DMS79 (cell line): ENCODE measurements at places on chromosomes 7 and 10.

GRCh38 chr10:14742815-14743214 is 31.9 kb downstream of the FAM107B start:
- DNase-seq: no peak

- no peak for DNase-seq
Observed at GRCh38 chr10:62017491-62017870, 116.0 kb downstream of the ARID5B start.

GRCh38 chr10:11437391-11438142 is 173.9 kb downstream of the USP6NL start:
- DNase-seq: peak; percentile 16

- DNase-seq: no peak
Observed at GRCh38 chr10:28661035-28661434, 16.3 kb upstream of the BAMBI start.

DNA sequence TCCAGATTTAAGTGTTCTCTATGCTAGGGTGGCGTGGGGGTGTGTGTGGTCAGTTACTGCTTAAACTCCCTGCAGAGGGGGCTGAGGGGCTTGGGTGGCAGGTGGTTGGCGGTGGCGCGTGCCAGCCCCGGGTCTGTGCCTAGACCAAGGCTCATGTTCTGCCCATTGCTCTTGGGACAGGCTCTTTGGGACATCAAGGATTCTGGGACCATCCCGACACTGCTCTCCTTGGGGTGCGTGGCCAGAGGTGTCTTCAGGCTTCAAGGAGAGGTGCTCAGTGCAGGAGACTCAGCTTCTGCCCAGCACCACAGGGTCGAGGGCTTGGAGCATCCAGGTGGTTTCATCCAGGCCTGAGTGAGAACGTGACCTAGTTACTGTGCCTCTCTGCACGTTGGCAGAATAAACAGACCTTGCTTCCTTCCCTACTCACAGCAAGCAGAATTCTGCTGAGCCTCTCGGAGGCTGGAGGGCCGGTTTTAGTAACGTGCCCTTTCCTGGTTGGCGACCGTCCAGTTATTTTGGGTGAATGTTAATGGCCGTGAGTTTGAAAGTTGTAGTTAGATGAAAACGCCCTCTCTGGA is 39.9 kb downstream of the CAMK1D start:
- peak; percentile 16 for DNase-seq

GRCh38 chr7:6273380-6273837 is 985 bp upstream of the CYTH3 start:
- DNase-seq: peak; percentile 76

- DNase-seq: no peak
Observed at GRCh38 chr10:118792526-118792925, 37.8 kb upstream of the CACUL1 start.

DNA sequence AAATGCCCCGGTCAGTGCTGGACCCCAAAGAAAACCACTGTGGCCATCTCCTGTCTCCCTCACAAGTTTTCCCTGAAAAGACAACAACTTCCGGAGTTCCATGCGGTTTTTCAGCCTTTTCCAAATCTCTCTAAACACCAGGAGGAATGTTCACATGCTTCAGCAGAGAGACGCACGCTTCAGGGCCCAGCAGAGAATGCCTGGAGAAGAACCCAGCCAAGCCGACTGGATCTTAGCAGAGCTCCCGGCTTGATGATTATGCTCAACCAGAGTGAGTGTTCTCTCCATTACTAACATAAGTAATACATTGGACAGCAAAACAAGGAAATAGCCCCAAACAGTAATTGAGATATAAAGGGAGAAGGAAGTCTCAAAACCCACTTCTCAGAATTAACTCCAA is 17.9 kb downstream of the PRKCQ start:
- DNase-seq: no peak

DNA sequence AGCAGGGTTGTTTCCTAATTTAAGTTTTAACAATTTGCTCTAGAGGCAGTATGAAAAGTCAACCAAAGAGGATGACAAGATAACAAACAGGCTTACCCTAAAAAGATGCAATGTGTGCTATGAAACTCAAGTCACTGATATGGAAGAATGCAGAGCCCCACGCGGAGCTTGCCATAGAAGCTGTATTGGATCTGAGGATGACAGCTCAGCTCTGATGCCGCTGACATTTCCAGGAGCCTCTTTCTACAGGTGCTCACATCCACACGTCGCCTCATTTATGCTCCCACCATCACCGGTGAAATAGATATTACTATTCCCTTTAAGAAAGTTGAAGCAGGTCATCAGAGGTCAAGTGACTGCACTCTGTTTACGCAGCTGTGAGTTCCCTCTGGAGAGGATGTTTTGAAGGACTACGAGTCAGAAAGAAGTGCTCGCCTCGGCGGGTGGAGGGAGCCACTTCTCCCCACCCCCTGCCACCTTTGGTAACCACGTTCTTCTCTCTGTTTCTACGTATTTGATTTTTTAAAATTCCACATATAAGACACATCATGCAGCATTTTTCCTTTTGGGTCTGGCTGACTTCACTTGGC is 275.4 kb downstream of the GLRX3 start:
- DNase-seq: peak; percentile 51

DNA sequence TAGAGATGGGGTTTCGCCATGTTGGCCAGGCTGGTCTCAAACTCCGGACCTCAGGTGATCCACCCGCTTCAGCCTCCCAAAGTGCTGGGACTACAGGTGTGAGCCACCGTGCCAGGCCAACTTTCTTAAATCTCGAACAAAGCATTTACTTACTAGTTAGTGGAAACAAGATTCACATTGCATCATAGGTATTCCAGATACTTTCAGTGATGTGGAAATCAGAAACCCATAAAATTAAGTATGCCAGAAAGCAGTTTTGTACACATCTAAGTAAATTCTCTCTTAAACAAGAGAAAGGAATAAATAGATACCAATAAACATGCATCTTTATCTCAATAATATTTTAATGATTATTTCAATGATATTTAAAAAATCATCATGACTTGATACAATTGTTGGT is 75.5 kb downstream of the DGKI start:
- DNase-seq: no peak

- no peak for DNase-seq
Observed at GRCh38 chr7:52146871-52147634, 830.4 kb upstream of the COBL start.

DNA sequence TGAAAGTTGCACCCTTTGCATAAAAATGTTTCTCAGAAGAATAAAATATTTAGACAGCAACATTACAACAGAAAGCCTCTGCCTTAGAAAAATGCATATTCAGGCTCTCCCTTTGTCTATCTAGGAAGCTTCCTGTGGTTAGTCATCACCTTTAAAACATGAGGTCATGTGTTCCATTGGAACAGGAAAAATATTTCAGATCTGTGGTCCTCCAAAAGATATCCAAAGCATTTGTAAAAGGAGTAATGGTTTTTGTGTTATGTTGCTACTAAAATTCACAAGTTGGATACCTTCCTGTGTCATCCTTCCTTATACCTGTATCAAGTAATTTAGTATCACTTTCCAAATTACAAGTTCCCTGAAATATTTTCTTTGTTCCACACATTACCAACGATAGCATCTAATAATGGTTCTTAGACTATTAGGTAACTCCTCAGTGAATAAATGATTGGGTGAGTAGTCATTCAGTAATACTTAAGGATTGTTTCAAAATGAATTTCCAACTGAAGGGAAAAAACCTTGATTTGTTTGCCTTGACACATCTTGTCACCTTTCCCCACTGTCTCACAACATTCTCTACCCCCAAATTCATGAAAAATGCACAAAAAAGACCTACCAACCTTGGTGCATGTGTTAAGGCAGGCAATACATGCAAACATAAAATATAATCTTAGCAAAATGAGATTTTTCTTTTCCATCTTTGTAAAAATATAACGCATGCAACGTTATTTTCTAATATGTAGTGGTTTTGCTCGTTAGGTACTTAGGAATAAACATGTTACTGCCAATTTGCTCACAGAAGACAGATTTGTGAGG is 19.7 kb upstream of the RHOBTB1 start:
- DNase-seq: no peak

DNA sequence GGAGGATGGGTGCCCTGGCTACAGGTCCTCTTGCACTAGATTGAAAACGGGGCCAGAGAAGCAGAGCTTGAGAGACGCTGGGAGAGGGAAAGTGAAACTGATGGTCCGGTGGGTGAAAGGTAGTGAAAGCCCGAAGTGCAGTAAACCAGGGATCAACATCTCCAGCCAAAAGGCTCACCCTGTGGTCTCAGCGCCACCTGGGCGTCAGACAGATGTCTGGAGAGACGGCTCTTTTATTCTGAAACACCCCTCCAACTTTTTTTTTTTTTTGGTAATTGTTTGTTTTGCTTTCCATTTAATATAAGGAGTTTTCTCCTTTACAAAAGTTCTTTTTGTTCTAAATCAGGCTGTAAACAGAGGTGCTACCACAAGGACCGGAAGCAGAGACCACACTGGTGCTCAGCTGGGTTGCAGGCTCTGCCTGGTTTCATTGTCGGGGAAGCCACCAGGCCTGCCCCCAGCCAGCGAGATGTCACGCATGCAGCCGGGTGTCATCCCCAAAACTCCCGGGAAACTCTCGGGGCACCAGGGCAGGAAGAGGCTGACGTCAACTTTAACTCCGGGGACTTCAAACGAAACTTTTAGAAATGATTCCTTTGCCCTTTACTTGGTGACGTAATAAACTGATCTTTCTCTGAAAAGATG is 11.2 kb downstream of the IL2RA start:
- DNase-seq: peak; percentile 4

- DNase-seq: no peak
Observed at GRCh38 chr10:30099101-30099500, 39.7 kb upstream of the JCAD start.

- no peak for DNase-seq
Observed at GRCh38 chr7:6256109-6256483, 16.3 kb downstream of the CYTH3 start.

DNA sequence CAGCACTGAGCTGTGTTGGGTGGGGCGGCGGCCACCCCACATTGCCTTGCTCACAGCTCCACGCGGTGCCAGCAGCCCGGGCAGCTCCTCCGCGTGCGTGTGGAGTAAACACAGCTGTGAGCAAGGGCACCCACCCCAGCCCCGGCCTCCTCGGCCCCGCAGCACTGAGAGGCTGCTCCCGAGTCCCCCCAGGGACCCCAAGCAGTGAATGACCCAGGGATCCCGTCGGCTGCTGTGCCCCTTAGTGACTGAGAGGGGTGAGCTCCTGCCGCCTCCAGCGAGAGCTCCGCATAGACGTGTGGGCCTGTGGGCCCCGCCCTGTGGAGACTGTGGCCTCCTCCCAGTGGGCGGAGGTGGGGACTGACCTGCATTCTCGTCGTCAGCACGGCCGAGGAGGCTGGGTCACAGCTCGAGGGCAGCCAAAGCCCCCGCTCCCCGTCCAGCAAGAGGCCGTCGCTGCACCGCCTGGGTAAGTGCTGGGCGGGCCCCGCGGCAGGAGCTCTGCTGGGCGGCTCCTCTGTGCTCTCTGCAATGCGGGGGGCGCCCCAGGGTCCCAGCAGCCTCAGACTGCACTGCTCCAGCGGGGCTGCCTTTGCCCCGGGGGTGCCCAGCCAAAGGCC is 29.9 kb upstream of the UTF1 start:
- no peak for DNase-seq

DNA sequence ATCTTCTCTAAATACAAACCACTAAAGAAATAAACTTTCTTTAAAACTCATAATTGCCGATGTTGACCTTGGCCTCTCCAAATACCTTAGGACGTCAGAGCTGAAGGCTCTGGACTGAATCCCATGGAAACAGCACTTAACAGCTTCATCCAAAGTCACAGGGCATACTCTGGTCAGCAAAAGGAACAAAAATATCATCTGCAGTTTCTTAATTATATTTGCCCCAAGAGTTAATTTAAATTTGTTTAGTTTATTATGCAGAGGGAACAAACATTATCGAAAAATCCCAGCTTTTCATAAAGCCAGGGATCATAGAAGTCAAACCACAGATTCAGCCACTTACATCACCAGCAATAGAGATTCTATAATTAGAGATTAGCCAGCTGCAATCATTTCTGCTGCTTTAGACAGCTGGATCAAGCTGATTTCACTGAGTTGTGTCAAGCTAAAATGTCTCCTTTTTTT is 20.5 kb upstream of the FAM13C start:
- no peak for DNase-seq

- no peak for DNase-seq
Observed at GRCh38 chr10:13416760-13417159, 68.7 kb upstream of the SEPHS1 start.

DNA sequence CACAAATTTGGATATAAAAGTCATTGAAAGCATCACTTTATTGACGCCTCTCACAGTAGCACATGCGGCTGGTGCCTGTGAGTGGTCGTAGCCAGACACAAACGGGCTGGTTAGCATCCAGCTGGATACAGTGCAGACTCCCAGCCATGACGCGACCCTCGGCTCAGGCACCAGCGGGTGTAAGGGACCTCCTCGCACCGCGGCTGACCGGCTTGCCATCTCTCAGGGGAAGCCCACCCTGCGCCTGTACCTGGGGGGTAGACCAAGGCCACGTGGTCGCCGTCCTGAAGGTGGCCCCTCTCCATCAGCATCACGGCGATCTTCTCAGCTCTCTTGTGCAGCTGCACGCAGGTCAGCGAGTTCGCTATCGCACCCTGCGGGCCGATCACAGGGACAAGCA is 213.8 kb downstream of the ZMYND11 start:
- DNase-seq: no peak

GRCh38 chr10:78762086-78762630 is 306.6 kb upstream of the ZMIZ1 start:
- DNase-seq: no peak

DNA sequence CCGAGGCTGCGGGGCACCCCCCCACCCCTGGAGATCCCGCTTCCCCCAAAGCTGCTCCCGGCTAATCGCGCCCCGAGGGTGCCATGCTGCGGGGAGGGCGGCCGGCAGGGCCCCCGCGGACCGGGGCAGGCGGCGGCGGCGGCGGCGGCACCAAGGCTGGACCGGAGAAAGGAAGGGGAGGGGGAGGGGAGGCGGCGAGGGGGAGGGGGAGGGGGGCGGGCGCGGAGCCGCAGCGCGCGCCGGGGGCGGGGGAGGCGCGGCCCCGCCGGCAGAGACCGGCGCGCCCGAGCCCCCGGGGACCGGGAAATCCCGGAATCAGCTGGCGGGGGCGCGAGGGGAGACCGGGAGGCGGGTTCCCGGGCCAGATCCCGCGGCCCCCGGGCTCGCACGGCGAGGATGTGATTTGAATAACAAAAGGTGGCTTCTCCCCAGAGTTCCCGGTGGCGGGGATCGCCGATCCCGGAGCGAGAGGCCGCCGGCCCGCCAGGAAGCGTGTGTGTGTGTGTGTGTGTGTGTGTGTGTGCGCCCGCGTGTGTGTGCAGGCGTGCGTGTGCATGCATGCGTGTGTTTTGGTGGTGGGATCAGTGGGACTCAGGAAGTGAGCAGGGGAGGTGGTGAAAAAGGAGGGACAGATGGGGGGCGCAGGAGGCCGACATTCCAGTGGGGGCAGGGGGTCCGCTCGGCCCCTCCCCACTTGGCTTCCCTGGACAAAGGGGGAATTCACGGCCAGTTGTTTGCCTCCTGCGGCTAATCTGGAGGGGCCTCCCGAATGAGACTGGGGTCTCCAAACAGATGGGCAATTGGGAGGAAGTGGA is 99.5 kb downstream of the HIP1 start:
- DNase-seq: peak; percentile 16
